Activated CD8-positive, alpha-beta memory T cell treated with anti-CD3 and anti-CD28 coated beads, Interleukin-2, amount 10 ng/mL, durations not matched to agents 7 days and 5 days (primary cell): ENCODE measurements at places on chromosomes 2 and 18.
A peak's percentile ranks its signal among the peaks of the same experiment; 100 is the strongest.

- peak; percentile 68 for DNase-seq
These were observed 61.3 kb upstream of the ITSN2 start for GRCh38 chr2:24421668-24422067.

DNA sequence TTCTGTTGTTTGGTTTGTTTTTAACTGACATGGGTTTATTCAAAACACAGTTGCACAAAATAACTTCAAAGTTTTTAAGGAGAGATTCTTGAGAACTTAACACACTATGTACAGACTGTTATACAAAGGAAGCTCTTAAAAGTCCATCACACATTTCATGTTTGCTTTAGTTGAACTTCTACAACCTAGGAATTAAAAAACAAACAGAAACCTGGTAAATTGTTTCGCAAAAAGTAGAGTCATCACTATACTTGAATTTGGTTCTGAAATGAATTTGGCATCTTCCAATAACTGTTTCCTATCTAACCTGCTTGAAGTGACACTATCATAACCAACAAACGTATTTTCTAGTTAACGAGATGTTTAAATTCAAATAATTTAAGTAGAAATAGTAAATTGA lies 21.8 kb downstream of the TRIP12 start:
- no peak for DNase-seq

GRCh38 chr2:219228041-219228910 lies 1.2 kb downstream of the ATG9A start:
- DNase-seq = no peak

DNA sequence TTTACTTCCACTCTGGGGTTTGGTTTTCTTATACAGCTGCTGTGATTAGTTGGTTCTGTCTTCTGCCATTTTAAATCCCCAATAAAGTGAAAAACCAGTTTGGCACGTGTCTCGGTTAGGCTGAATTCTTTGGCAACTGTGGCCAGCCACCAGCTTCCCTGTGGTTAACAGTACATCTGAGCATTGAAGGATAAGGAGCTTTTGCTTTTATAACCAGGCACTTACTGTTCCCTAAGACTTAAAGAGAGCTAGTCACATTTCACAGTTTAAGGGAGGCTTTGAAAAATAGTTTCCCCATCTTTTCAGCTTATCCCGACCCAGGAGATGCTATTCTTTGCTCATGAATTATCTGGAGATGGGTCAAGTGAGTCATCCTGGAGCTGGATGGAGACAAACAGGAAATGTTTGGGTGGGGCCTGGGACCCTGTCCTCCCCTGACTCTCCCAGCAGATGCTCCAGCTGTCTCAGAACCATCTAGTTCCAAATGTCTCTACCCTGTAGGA lies 57.3 kb upstream of the EML6 start:
- DNase-seq = no peak

- no peak for DNase-seq
These were observed 81.3 kb downstream of the TFCP2L1 start for GRCh38 chr2:121203591-121204249.

GRCh38 chr2:85779641-85780315 lies 26.0 kb downstream of the ATOH8 start:
- no peak for DNase-seq

DNA sequence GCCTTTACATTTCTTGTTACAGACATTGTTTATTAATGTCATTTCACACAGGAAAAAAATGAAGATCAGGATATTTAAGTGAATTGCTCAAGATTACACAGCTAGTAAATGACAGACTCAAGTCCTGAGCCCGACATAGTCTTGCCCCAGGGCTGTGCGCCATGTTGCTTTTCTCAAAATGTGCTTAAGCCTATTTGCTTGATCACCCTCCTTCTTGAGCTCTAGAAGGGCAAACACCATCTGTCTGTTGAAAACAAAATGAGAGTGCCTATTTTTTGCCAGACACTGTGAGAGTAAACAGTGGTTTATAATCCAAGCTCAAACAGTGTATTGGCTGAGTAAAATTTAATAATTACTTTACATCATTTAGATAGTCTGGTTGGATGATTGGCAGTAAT lies 34.8 kb upstream of the HNMT start:
- no peak for DNase-seq

GRCh38 chr18:9048808-9049494 lies 53.5 kb upstream of the NDUFV2 start:
- DNase-seq = peak; percentile 40

GRCh38 chr2:100801402-100801801 lies 18.5 kb upstream of the NPAS2 start:
- DNase-seq = no peak

DNA sequence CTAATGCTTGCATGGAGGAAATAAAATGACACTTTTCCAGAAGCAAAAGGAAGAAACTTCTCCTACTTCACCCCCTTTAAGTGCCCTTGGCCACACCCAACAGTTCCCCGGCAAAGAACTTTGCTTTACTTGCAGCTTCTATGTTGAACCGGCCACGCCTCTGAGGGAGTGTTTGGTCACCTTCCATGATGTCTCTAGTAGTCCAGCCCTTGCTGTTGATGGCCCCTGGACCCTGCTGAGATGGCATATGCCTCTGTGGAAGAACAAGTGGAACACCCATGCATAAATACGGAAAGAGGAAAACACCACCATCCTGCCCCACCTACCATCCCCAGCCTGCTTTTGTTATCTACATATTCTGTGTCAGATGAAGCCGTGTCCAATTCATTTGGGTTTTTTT lies 218.3 kb upstream of the POU3F3 start:
- no peak for DNase-seq

DNA sequence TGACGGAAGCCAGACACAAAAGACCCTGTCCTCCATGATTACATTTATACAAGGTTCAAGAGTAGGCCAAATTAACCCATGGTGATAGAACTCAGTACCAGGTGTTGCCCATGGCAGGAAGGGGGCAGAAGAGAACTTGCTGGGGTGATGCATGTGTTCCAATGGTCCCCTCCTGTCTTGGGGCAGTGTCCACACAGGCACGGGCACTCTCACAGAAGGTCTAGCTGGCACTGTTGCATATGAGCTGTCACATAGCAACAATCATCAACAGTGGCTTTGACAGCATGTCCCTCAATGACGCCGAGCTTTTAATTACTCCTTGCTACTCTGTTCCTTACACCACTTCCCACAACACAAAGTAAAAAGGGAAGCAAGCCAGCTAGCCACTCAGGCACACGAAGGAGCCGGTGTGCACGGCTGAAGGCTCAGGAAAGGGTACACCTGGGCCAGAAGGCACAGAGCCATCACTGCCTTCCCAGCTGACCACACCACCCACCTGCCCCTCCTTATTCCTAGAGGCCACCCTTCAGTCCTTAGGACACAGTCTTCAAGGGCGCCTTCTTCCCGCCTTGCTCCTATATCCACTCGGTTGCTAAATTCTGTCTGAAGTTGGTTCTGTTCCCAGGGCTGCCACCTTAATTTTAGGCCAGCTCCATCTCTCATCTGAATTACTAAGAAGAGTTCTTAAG lies 28.9 kb downstream of the RPL31 start:
- DNase-seq = no peak

- no peak for DNase-seq
These were observed 173.7 kb downstream of the PTPRM start for GRCh38 chr18:7740821-7741220.

- DNase-seq = no peak
These were observed 76.8 kb downstream of the POLR1A start for GRCh38 chr2:86028766-86029381.
